ENCODE measurements at places on chromosomes 5 and 9.

GRCh38 chr9:9846557-9846956, 766.2 kb downstream of the PTPRD start:
- no peaks in the 10 kb centered on the region for H3K4me1 ChIP-seq
- H3K27ac ChIP-seq, result no peak overlapping the region
- no peak overlapping the region for H3K4me3 ChIP-seq
- DNase-seq, result no peak

DNA sequence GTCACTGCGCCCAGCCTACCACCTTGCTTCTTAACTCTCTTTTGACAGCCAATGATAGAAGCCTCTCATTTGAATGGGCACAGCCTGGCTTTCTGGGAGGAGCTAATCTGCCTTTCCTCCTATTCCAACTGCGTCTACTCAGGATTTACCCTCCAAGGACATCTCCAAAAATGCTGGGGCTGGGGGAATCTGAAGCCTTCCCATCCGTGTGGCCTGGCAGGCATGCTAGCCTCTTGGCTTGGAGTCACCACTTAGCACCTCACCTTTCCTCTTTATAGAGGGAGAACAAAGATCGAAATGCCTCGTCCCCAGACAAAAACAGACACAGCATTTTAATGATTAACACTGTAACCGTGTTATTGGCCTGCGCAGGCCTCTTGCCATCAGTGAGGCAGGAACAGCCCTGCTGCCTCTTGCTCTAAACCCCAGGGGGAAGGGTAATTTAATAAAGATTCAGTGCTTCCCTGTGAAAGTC, 108.2 kb upstream of the KLF4 start:
- no peaks in the 10 kb centered on the region for H3K36me3 ChIP-seq
- H3K27me3 ChIP-seq, result no peaks in the 10 kb centered on the region
- H3K4me3 ChIP-seq, result no peak overlapping the region
- no peak for DNase-seq
- no peaks in the 10 kb centered on the region for H3K4me1 ChIP-seq
- H3K27ac ChIP-seq, result no peak overlapping the region

DNA sequence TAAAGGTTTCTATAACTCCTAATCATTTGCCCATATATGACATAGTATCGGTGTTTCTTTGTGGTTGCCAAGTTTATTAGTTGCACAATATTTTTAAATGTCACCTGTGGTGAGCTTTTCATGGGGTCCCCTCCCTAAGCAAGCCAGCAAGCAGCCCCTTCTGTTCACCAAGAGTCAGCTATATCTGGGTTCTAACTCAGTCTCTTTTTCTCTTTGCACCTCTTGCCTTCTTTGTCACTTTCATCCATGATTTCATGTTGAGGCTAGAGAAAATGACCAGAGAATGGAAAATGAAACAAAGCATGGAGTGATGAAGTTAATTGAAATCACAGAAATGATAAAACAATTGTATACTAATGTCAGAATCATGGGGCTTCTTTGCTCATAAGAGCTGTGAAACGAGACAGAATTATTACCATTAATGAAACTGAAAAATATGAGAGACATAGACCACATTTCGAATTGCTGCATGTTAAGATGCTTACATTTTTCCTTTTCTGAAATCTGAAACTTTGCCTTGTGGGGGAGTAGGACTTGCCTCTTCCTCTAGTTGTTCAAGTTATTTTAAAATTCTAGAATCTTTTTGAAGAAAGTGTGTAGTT, 75.7 kb downstream of the CAMK4 start:
- no peak overlapping the region for H3K27ac ChIP-seq
- H3K36me3 ChIP-seq, result no peaks in the 10 kb centered on the region
- H3K4me3 ChIP-seq, result no peak overlapping the region
- H3K4me1 ChIP-seq, result no peaks in the 10 kb centered on the region
- no peak for DNase-seq
- no peaks in the 10 kb centered on the region for H3K27me3 ChIP-seq

DNA sequence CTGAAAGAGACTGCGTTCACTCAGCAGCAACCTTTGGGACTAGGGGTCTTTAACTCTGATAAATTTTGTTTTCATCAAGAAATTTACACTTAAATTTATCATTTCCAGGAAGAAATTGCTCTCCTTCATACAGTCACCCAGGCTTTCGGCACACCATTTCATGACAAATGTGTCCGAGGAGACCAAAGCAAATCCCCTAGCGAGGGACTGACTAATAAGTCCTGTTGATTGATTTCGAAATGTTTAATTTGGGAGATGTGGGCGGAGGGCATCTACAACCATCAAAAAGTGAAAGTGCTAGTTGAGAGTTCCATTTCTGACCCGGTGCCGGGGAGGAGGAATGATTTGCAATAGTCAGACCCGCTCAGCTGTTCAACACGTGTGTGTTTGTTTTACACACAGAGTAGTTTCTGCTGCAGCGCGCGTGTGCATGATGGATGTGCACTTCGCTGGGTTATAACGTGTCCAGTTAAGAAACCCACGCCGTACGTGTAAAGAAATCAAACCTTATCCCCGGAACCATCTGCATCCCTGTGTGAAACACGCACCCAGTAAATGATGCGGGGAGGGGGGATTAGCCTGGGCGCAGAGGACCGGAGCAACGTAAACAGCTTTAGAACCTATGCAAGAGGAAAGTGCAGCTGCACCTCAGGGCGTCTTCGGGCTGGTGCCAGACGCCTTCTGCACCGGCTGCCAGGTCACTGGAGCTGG, 845 bp upstream of the NR4A3 start:
- peak; percentile 43 for DNase-seq
- H3K4me1 ChIP-seq, result peaks cover 4% of the 10 kb centered on the region
- H3K4me3 ChIP-seq, result peak overlapping the region; percentile 86
- no peaks in the 10 kb centered on the region for H3K27me3 ChIP-seq

- H3K4me3 ChIP-seq, result no peak overlapping the region
- DNase-seq, result no peak
- no peaks in the 10 kb centered on the region for H3K27me3 ChIP-seq
- H3K27ac ChIP-seq, result no peak overlapping the region
- no peaks in the 10 kb centered on the region for H3K4me1 ChIP-seq
These were observed 29.0 kb upstream of the PSAT1 start for GRCh38 chr9:78267889-78268288.

DNA sequence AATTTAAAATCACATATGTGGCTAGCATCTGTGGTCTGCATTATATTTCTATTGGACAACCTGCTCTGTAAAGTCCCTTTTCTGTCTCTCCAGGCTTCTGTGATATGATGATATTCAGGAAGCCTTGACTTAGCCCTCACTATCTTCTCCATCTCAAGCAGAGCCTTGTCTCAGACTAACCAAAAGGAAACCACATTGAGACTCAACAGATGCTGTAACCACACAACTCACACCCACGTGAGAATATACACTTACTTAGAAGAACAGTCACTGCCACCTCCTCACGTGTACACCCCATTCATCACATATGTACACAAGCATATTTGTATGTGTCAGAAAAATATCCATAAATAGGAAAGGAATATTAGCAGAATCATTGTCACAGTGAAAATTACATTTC, 33.6 kb downstream of the HTR4 start:
- H3K27ac ChIP-seq, result no peak overlapping the region
- no peaks in the 10 kb centered on the region for H3K27me3 ChIP-seq
- no peak for DNase-seq
- no peak overlapping the region for H3K4me3 ChIP-seq
- no peaks in the 10 kb centered on the region for H3K4me1 ChIP-seq
- H3K36me3 ChIP-seq, result no peaks in the 10 kb centered on the region

DNA sequence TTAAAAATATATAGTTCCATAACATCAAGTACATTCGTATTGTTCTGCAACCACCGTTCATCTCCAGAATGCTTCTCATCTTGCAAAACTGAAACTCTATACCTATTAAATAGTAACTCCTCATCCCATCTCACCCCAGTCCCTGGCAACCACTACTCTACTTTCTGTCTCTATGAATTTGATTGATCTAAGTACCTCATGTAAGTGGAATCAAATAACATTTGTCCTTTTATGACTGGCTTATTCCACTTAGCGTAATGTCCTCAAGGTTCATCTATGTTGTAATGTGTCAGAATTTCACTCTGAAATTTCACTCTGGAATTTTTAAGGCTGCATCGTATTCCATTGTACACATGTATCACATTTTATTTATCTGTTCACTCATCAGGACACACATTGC, 132.1 kb upstream of the RUSC2 start:
- H3K36me3 ChIP-seq, result no peaks in the 10 kb centered on the region
- H3K4me3 ChIP-seq, result no peak overlapping the region
- H3K27ac ChIP-seq, result no peak overlapping the region
- H3K27me3 ChIP-seq, result no peaks in the 10 kb centered on the region

Data from SJCRH30 (cell line).